ENCODE measurements at places on chromosomes 12 and 14.

- DNase-seq: no peak
These were observed 207.5 kb downstream of the EXOC5 start for GRCh38 chr14:57061009-57061711.

DNA sequence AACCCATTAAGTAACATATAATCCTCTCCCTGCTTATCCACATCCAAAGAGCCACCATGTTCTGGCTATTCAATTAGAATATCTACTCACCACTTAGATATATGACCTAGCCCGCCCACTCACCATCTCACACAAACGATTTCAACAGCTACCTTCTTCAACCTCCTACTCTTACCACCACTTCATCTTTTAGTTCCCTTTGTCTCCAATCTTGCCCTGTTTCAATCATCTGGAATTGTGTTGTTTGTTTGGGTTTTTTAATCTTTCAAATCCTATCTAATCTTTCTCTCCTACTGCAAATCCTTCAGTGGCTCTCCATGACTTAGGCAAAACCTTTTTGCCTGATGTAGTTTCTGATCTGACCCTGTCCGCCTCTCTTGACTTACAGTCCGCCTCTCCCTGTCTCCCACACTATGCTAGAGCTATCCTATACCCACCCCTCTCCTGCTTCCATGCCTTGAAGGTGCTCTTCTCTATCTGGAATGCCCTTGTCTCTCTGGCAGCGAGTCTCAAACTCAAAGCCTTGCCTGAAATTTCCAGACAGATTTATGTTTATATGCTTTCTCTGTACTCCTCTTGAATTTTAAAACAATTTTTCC is 161.0 kb upstream of the CRY1 start:
- no peak for DNase-seq

- no peak for DNase-seq
These were observed 24.4 kb upstream of the KITLG start for GRCh38 chr12:88604646-88605045.

- DNase-seq: no peak
These were observed 472.3 kb downstream of the GLT1D1 start for GRCh38 chr12:129325566-129325965.

- DNase-seq: no peak
These were observed 100.7 kb downstream of the ELK3 start for GRCh38 chr12:96294831-96295230.

GRCh38 chr12:1552911-1553491 is 41.4 kb downstream of the FBXL14 start:
- no peak for DNase-seq
